ENCODE measurements at places on chromosomes 2 and 18. TPM values are rescaled to one million over a fixed set of nuclear protein-coding genes. Genes with fewer than 3 reads are reported as not detected.

Gene EVX2
- total RNA-seq: not detected

Gene FAHD2B
- 12.1 TPM for total RNA-seq

Gene TM4SF20
- total RNA-seq: 6.6 TPM

Gene KCNF1
- total RNA-seq: 40.2 TPM

Gene UGT1A3
- total RNA-seq: 0.13 TPM

Gene CFAP65
- 0.16 TPM for total RNA-seq

Gene RAX
- total RNA-seq: not detected

Gene LIMS2
- 6.3 TPM for total RNA-seq

Gene RAB12
- total RNA-seq: 20.9 TPM

Gene LGALSL
- 12.3 TPM for total RNA-seq

Gene LAMA1
- total RNA-seq: 0.07 TPM

Gene AQP12B
- not detected for total RNA-seq

Gene C2orf81
- 3.1 TPM for total RNA-seq

Gene OTOS
- not detected for total RNA-seq

Gene SNORC
- total RNA-seq: 2.4 TPM

Gene HOXD9
- 1.3 TPM for total RNA-seq

Gene IMPA2
- 93.6 TPM for total RNA-seq

Gene CELF4
- total RNA-seq: not detected

Gene GPR148
- not detected for total RNA-seq

Gene COBLL1
- 3.7 TPM for total RNA-seq

Gene PLEK
- total RNA-seq: not detected

Gene GPC1
- total RNA-seq: 225 TPM

Gene BMP10
- total RNA-seq: not detected

Gene GPR39
- total RNA-seq: 6.9 TPM

Gene RIT2
- not detected for total RNA-seq

Gene PKDCC
- total RNA-seq: 23.8 TPM

Gene IGFBP2
- 82.8 TPM for total RNA-seq

Gene CCDC150
- 5.3 TPM for total RNA-seq

Gene OSR1
- 9.3 TPM for total RNA-seq

Gene UPP2
- total RNA-seq: not detected

Gene METAP1D
- 3.0 TPM for total RNA-seq
